ENCODE measurements at places on chromosomes 2 and 18. TPM values are rescaled to one million over a fixed set of nuclear protein-coding genes. Genes with fewer than 3 reads are reported as not detected.

DNA sequence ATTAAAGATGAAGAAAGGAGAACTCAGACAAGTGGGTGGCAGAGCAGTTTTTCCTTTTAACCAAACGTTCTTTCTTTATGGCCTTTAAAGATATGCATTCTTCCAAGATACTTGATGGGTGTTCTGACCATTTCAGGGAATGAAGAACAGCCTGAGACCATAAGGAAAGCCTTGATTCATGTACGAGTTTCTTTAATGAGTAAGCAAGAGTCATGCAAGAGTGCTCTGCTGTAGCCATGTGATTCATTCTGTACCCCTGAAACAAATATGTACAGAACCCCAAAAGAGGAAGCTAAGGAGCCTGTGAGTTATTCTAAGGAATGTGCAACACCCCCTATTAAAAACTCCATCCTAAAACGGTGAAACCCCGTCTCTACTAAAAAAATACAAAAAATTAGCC is 372.8 kb downstream of the MTX2 start:
- DNase-seq = peak; percentile 37

DNA sequence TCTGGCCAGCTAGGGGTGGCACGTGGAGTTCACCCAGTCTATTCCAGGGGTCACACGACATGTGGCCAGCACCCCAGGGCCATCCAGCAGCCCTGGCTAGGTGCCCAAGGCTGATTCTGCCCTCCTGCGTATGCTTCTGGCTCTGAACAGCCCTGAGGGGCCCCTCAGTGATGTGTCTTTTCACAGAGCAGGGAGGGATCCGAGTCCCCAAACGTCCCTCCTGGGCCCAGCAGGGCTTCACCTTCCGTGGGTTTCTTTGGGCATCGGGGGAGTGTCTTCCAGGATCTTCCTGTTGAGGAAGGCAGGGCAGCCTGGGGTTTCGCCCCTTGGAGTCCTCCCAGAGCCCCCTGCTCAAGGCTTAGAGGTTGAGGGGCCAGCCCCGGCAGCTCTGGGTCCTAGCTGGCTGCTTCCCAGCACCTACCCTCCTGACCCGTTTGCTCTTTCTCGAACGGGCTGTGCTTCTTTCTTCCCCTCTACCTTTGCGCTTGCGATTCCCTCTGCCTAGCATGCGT is 165.9 kb downstream of the DYSF start:
- DNase-seq = no peak

DNA sequence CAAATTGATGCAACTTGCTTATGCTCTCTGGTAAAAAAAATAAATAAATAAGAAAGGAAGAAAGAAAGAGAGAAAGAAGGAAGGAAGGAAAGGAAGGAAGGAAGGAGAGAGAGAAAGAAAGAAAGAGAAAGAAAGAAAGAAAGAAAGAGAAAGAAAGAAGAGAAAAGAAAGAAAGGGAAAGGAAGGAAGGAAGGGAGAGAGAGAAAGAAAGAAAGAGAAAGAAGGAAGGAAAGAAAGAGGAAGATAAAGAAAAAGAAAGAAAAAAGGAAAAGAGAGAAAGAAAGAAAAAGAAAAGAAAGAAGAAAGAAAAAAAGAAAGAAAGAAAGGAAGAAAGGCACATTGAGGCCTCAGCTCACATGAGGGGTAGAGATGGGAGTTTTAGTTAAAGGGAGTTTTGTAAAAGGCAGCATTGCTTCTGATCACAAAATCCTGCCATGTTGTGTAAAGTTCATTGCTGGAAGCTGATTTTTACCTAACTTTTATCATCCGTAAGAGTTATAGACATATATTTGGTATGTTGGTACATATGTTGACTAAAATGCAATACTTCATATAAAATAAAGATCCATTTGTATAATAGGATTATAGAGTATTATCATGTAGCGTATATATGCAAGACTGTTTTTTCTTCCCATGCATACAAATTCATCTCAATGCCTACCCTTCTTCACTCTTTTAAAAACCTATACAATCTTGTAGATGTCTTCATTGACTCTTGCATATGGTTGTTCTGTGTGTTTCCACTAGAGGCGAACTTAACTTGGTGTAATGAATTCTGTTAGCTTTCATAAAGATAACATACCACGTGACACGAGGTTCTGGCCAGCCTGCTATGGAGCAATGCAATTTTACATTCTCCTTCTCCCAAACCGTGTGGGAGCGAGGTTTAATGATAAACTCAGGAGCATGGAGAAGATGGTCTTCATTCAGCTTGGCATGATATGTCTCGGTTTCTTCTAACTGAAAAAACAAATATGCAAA is 32.8 kb downstream of the MYOM1 start:
- peak; percentile 69 for DNase-seq

GRCh38 chr2:236581546-236581945 is 11.9 kb downstream of the ACKR3 start:
- DNase-seq = no peak

DNA sequence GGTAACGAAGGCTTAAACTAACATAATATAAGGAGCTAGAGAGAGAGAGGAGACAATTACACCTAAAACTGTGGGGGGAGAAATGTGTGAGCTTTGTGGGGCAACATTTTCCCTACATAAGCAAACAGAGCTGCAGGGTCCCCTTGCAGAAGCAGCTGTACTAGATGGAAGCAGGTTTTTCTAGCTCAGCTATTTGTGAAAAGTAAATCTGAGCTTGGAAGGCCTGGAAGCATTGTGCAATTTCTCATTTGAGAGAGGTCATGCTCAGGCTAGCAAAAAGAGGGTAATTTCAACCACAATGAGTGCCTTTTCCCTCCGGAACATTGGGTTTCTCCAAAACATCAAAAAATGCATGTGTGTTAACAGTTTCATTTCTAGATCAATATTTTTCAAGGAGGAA is 130.0 kb downstream of the ARL4C start:
- peak; percentile 63 for DNase-seq

Gene SEPTIN10
- total RNA-seq = 73.1 TPM

Gene LHCGR
- total RNA-seq = under 0.01 TPM
